ENCODE measurements at places on chromosomes 7 and 10. TPM values are rescaled to one million over a fixed set of nuclear protein-coding genes. Genes with fewer than 3 reads are reported as not detected.
A peak's percentile ranks its signal among the peaks of the same experiment; 100 is the strongest.

Gene TIAL1
- 46.6 TPM for total RNA-seq

- no peak for DNase-seq
Observed at GRCh38 chr7:49060743-49061142, 136.4 kb downstream of the CDC14C start.

DNA sequence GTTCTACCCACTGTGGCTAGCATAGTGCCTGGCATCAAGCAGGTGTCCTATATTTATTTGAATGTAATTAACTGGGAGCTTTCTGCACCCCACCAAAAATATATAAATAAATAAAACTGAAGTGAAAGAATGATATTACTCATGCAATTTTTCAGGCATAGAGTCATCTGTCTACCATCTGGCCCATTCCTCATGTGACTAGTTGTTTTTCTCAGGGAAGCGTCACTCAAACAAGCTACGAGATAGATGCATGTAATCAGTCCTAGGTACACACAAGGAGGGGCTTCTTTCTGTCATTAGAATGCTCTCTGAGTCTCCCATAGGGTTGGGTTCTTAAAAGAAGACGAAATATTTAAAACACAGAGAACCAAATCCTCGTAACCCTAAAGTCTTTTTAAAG, 255.5 kb upstream of the KMT2E start:
- DNase-seq: no peak

DNA sequence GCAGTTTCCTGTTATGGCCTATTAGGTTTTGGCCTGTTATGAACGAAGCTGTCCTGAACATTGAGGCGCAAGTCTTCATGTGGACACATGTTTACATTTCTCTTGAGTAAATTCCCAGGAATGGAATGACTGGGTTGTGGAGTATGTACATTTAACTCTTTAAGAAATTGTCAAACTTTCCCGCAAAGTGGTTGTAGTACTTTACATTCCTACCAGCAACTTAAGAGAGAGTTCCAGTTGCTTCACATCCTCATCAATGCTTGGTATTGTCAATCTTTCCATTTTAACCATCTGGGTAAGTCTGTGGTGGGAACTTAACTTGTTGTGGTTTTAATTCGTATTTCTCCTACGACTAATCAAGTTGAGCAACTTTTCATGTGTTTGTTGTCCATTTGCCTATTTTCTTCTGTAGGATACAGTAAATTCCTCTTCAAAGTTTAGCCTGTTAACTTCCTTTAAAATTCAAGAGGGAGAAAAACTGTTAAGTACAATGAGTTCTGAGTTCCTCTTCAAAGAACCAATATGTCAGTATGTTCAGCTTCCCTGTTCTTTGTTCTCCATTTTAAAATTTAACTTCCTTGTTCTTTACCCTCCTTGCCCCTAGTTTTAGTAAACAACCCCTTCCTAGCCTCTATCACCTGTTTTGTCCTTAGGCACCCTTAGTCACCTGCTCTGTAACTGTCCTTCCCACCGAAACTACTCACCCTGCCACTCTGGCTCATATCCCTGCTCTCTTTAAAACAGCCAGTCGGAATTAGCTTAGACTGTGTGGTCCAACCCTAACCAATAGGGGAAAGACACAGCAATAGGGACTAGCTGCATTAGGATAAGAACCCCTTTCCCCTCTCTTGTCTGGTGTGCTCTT, 74.0 kb downstream of the FAM241B start:
- DNase-seq: peak; percentile 96

DNA sequence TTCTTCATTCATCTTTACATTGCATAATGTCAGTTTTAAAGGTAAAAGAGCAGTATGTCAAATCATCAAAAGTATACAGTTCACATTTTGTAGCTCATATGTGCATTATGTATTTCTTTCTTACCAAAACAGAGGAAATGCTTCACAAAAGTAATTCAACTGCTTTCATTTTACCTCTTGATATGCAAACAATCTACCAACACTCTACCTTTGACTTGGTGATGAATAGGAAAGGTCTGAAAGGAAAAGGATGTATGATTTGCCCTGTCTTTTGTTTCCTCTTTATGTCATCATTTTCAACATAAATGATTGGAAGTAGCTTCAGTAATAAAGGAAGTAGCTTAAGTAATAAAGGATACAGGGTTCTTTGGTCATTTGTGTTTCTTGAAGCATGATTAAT, 846.7 kb downstream of the NXPH1 start:
- no peak for DNase-seq
